ENCODE measurements at places on chromosomes 1 and 21.

GRCh38 chr1:55095095-55095494, 55.7 kb downstream of the PCSK9 start:
- H3K36me3 ChIP-seq = no peaks in the 10 kb centered on the region
- DNase-seq = no peak
- no peak overlapping the region for H3K27ac ChIP-seq
- no peak overlapping the region for H3K4me3 ChIP-seq
- H3K4me1 ChIP-seq = no peaks in the 10 kb centered on the region

GRCh38 chr1:33986390-33987095, 122.7 kb downstream of the HMGB4 start:
- DNase-seq = no peak
- no peaks in the 10 kb centered on the region for H3K36me3 ChIP-seq
- no peaks in the 10 kb centered on the region for H3K4me1 ChIP-seq

GRCh38 chr1:212244441-212244840, 40.8 kb upstream of the PPP2R5A start:
- H3K27me3 ChIP-seq = no peaks in the 10 kb centered on the region
- no peaks in the 10 kb centered on the region for H3K36me3 ChIP-seq
- peaks cover 8% of the 10 kb centered on the region for H3K4me1 ChIP-seq
- H3K27ac ChIP-seq = no peak overlapping the region
- H3K4me3 ChIP-seq = no peak overlapping the region

- no peak overlapping the region for H3K27ac ChIP-seq
- H3K27me3 ChIP-seq = no peaks in the 10 kb centered on the region
- no peaks in the 10 kb centered on the region for H3K4me1 ChIP-seq
- H3K36me3 ChIP-seq = no peaks in the 10 kb centered on the region
- H3K4me3 ChIP-seq = no peak overlapping the region
Measured at GRCh38 chr1:245316784-245317183, 162.0 kb downstream of the KIF26B start.

GRCh38 chr1:164384262-164384661, 174.7 kb upstream of the PBX1 start:
- H3K27me3 ChIP-seq = no peaks in the 10 kb centered on the region
- no peak for DNase-seq
- H3K4me3 ChIP-seq = no peak overlapping the region

DNA sequence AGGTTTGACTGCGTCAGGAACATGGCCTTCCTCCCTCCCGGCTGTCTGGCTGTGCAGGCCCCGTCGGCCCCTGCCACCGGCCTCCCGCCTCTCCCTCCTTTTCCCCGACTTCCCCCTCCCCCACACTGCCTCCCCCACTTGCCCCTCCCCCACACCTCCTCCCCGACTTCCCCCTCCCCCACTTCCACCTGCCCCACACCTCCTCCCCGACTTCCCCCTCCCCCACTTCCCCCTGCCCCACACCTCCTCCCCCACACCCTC, 52.6 kb downstream of the SLC19A1 start:
- no peaks in the 10 kb centered on the region for H3K27me3 ChIP-seq
- no peak overlapping the region for H3K4me3 ChIP-seq
- no peaks in the 10 kb centered on the region for H3K4me1 ChIP-seq
- DNase-seq = no peak

DNA sequence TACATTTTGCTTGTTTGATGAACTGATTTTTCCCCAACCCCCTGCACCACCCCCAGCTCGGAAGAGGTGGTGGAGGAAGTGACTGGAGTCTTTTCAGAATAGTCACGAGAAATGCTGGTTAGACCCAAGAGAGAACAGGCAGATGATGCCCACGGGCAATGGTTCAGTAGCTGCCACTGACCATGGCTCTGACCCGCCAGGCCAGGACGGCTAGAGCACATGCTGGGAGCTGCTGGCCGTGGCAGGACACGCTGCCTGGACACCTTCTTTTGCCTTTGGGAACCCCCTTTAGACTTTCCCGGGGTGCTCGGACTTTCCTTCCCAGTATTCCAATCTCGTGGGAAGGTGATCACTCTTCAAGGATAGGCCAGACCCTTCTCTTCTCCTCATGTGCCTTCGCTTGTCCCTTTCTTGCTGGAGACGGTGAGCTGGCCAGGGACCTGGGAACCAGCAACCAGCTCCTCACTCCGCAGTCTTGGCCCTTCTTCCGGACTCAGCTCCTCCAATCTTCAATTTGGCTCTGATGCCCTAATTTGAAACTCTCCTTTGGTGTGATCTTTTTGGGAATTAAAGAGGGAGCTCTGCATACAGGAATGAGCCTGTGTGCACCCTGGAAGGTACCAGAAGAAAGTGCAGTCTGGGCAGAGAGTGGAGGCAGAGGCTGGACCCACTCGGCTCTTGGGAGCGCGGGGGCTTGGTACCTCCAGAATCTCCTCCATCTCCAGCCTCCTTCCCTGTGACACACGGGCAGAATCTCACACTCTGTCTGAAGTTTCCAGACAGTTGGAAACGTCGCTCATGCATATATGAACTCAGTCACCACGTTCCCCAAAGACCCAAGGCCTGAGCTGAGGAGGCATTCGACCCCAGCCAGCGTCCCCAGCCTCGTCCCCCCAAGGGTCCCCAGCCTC, 4.0 kb upstream of the PDE9A start:
- DNase-seq = no peak
- no peaks in the 10 kb centered on the region for H3K4me1 ChIP-seq
- no peaks in the 10 kb centered on the region for H3K27me3 ChIP-seq
- H3K4me3 ChIP-seq = no peak overlapping the region
- H3K36me3 ChIP-seq = no peaks in the 10 kb centered on the region
- no peak overlapping the region for H3K27ac ChIP-seq

DNA sequence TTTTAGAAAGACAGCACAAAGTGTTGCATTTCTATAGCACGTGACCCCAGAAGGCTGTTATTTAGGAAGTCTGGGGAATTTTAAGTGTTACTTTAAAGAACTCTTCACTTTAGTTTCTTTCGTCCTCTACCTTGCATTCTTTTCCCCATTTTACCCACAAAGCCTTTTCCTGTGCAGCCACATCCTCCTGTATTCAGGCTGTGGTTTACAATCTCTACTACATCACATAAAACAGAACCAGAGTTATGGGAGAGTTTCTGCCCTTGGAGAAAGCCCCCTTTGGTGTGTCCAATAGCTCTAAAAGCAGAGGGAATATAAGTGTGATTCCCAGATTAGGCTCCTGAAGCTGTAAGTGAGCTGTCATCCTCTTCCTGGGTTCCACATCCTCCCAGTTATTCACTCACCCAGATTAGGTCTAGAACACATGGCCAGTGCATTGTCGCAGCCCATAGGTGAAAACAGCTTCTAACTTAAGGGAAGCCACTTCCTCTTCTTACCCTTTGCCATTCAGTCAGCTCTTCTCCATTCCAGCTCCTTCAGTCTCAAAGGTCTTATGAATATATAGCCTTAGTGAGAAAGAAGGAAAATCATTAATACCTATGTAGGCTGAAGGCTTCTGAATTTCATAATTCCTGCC, 171.1 kb downstream of the PIGK start:
- H3K4me3 ChIP-seq = no peak overlapping the region
- H3K27ac ChIP-seq = no peak overlapping the region
- no peak for DNase-seq
- H3K36me3 ChIP-seq = no peaks in the 10 kb centered on the region
- no peaks in the 10 kb centered on the region for H3K4me1 ChIP-seq
- H3K27me3 ChIP-seq = no peaks in the 10 kb centered on the region

- DNase-seq = no peak
- no peaks in the 10 kb centered on the region for H3K36me3 ChIP-seq
- no peaks in the 10 kb centered on the region for H3K27me3 ChIP-seq
- H3K27ac ChIP-seq = no peak overlapping the region
Measured at GRCh38 chr1:50346621-50347020, 76.6 kb downstream of the DMRTA2 start.

- no peaks in the 10 kb centered on the region for H3K27me3 ChIP-seq
- no peaks in the 10 kb centered on the region for H3K4me1 ChIP-seq
- no peaks in the 10 kb centered on the region for H3K36me3 ChIP-seq
- no peak overlapping the region for H3K4me3 ChIP-seq
- H3K27ac ChIP-seq = peak overlapping the region; percentile 71
Measured at GRCh38 chr1:183842795-183843144, 37.9 kb downstream of the RGL1 start.

GRCh38 chr1:235712812-235713211, 63.2 kb upstream of the GNG4 start:
- no peak overlapping the region for H3K27ac ChIP-seq
- H3K4me1 ChIP-seq = no peaks in the 10 kb centered on the region
- no peak for DNase-seq
- H3K4me3 ChIP-seq = no peak overlapping the region

- H3K27me3 ChIP-seq = no peaks in the 10 kb centered on the region
- H3K27ac ChIP-seq = peak overlapping the region; percentile 35
- H3K4me3 ChIP-seq = no peak overlapping the region
- H3K4me1 ChIP-seq = peaks cover 16% of the 10 kb centered on the region
- no peaks in the 10 kb centered on the region for H3K36me3 ChIP-seq
Measured at GRCh38 chr1:56377431-56377830, 201.9 kb downstream of the PLPP3 start.

DNA sequence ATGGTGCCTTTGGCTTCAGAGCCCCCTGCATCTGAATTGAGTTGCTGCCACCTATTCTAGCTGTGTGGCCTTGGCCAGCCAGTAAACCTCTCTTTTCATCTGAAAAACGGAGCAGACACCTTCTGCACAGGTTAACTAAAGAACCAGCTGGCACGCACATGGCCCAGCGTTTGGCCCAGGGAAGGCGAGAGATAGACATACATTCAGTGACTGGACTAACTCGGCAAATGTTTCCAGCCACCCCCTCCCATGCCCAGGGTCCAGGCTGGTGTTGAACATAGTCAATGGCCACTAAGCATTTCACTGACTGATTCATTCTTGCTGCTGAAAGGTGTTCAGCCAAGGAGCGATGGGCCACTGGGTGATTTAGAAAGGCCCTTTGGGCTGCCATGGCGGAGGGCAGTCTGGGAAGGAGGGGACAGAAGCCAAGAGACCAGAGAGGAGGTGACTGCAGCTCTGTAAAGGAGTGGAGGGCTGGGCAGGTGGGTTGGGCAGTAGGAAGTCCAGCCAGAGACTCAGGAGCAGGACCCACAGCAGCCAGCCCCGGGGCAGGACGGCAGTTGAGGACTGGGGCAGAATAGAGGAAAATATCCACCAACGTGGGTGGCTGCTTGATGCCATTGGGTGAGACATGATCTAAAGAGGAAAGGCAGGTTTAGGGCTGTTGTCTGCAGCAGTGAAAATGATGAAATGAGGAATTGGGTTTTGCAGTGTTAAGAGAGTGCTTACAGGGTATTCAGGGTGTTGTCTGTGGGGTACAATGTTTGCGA, 184.3 kb downstream of the HIVEP3 start:
- H3K4me3 ChIP-seq = no peak overlapping the region
- DNase-seq = no peak
- H3K27me3 ChIP-seq = no peaks in the 10 kb centered on the region
- no peak overlapping the region for H3K27ac ChIP-seq
- H3K4me1 ChIP-seq = no peaks in the 10 kb centered on the region

GRCh38 chr1:48105165-48105564, 108.0 kb upstream of the TRABD2B start:
- no peaks in the 10 kb centered on the region for H3K27me3 ChIP-seq
- no peak overlapping the region for H3K4me3 ChIP-seq
- no peak overlapping the region for H3K27ac ChIP-seq

DNA sequence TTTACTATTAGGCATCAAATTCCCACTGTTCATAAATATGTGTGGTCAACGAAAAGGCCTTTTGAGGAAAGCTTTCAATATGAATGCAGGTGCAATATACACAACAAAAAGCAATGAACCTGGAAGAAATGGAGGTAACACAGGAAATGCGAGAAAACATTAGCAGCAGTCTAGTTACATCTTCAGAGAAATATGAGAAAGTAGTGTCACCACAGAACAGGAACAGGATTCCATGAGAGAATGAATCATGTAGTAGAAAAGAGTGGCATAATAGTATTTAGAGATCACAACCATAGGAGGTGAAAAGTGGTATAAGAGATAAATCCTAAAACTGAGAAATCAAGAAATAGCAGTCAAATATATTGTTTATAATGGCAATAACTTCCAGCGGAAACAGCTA, 103.7 kb downstream of the AK5 start:
- no peaks in the 10 kb centered on the region for H3K36me3 ChIP-seq
- H3K27ac ChIP-seq = no peak overlapping the region
- no peaks in the 10 kb centered on the region for H3K27me3 ChIP-seq
- no peaks in the 10 kb centered on the region for H3K4me1 ChIP-seq

GRCh38 chr1:46027788-46028573, 104.4 kb downstream of the PIK3R3 start:
- no peaks in the 10 kb centered on the region for H3K4me1 ChIP-seq
- H3K4me3 ChIP-seq = no peak overlapping the region
- no peak overlapping the region for H3K27ac ChIP-seq

DNA sequence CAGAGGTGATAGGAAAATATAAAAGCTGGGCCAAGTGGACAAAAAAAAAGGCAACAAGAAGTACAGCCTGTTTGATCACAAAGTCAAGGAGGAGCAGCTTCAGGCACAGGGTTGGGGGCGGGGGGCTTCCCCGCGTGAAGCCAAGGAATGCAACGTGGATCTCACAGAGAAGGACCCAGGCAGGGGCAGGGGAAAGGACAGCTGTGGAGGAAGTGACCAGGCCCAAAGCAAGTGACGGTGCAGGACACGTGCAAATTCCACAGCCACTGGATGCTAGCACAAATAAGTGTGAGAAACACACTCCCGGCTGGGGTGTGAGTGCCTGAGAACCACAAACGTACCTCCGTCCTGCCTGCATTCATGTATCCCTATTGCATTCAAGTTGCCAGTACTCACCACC, 77.7 kb upstream of the DSCAM start:
- DNase-seq = no peak
- no peak overlapping the region for H3K4me3 ChIP-seq
- H3K36me3 ChIP-seq = no peaks in the 10 kb centered on the region
- H3K27ac ChIP-seq = no peak overlapping the region
- H3K4me1 ChIP-seq = no peaks in the 10 kb centered on the region
- H3K27me3 ChIP-seq = no peaks in the 10 kb centered on the region

DNA sequence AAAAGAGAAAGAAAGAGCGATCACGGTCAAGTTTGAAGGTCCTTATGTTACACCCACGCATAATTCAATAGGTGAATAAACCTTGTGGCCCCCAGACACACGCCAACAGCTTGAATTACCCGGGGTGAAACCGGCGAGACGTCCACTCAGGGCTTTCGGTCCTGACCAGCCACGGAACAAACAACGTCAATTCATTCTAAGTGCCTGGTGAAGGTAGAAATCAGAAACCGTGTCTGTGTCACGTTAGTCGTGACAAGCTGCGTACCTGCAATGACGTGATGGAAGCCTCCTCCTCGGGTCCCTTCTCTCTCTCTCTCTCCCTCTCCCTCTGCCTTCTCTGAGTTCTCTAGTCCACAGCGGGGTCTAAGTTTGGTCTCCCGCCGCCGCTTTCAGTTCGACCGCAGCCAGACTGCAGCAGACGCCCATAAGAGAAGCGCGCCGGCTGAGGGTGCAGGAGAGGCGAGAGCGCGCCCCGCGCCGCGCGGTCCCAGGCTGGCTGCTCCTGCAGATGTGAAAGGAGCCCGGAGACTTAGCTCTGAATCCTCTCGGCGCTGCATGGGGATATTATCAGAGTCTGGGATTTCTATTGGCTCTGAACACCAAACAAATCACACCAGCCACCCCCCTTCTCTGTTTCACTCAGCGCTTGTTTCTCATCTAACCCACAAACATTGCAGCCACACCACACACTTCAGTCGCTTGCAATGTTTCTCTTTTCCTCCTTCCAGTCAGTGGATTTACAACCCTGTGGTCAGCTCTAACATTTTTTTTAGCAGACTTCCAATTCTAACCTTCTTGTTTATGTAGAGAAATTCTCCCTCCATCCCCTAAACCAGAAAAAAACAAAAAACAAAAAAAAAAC, at the start of gene GREM2:
Gene GREM2, minus strand, starts transcription at position 537 of the 862 bp plus-strand sequence. CDS start 118,680 bp downstream, outside the sequence.
- H3K4me3 ChIP-seq = peak within 1 kb of the TSS; percentile 45
- no peaks in the 10 kb centered on the region for H3K27me3 ChIP-seq
- H3K27ac ChIP-seq = peak within 1 kb of the TSS; percentile 71

- H3K27ac ChIP-seq = no peak overlapping the region
- H3K27me3 ChIP-seq = no peaks in the 10 kb centered on the region
- no peaks in the 10 kb centered on the region for H3K36me3 ChIP-seq
- DNase-seq = no peak
- no peak overlapping the region for H3K4me3 ChIP-seq
Measured at GRCh38 chr21:35265170-35265877, 216.2 kb upstream of the RUNX1 start.
